ENCODE measurements at places on chromosomes 12 and 14.

DNA sequence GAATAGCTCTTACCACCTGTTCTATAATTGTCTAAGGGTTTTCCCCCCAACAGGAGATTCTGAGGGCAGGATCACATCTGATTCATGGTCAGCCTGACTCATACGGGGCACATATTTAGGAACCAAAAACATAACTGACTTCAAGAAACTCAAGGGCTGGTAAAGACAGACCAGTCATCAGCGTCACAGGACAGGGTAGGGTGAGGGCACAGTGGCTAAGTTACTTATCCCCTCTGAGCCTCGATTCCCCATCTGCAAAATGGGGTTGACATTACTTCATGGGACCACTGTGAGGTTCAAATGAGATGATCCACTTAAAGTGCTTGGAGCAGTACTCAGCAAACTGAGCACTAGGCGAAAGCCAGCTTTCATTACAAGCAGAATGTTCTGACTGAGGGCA is 606 bp downstream of the CINP start:
- no peak for DNase-seq

DNA sequence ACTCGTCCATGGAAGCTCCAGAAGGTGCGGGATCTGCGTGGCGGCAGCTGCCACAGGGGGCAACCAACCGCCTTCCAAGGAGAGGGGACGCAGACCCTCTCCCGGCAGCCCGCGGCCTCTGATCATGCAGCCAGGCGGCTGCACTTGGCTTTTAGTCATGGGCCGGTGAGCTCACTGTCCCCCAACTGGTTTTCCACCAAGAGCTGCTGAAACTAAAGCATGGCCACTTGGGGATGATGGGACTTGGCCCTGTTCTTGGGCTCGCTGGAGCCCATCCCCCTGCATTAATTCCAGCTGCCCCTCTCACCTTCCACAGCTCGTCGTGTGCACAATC is 39.1 kb downstream of the CCDC85C start:
- DNase-seq = no peak

DNA sequence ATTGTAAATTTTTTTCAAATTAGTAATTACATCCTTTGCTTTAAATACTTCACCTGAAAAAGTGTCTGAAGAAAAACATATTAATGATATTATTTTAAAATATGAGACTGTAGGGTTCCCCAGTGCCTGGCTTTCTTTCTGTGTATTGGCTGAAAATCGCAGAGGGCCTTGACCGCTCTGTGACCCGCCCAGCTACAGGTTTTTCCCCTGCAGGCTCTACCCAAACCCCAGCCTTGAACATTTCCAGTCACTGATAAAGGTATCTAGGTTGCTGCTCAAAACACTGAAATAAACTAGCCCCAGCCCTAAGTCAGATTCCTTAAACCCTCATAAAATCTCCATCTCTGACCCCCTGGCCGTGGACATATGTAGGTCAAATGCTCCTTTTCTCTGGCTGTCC is 11.9 kb downstream of the KLRG1 start:
- no peak for DNase-seq

GRCh38 chr12:43758247-43758727 is 303 bp downstream of the PUS7L start:
- DNase-seq = no peak

GRCh38 chr12:122421821-122422729 is at the start of gene CLIP1:
CLIP1 (minus strand) TSS chr12:122422669; CDS start chr12:122380452, 42,217 bp downstream.
- no peak for DNase-seq

- no peak for DNase-seq
These were observed 1.5 kb downstream of the VRTN start for GRCh38 chr14:74349757-74350156.

GRCh38 chr12:62128175-62128975 is 131.8 kb upstream of the USP15 start:
- no peak for DNase-seq

DNA sequence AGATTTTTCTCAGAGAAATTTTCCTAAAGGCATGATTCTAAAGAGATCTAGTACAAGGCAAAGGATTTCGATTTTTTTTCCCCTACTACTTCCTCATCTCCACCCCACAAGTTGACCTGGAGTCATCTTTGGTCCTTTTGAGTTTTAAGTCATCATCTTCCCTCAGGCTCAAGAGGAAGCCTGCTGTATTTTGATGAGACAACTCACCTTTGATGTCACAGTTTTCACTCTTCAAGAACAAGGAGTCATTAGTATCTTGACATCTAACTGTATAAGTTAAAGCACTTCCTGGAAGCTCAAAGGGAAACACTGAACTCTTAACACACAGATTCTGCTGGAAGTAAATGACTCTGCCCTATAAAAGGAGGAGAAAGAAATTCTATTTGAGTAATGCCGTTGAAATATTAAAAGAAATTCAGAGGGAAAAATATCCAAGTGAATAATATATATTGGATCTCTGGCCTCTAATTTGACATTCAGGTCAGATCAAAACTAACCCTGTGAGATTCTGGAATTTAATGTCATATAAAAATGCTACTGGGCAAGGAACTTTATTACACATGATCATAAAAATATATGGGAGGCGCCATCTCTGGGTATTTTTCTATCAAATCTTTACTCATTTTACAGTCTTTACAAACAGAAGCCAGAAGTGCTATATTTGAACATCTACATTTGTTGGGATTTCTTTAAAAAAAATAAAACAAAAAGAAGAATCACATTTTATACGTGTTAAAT is 435.0 kb downstream of the NRXN3 start:
- no peak for DNase-seq

GRCh38 chr12:127268706-127269425 is 998.1 kb upstream of the TMEM132C start:
- no peak for DNase-seq

- no peak for DNase-seq
These were observed 583.7 kb upstream of the USP15 start for GRCh38 chr12:61676520-61676919.

DNA sequence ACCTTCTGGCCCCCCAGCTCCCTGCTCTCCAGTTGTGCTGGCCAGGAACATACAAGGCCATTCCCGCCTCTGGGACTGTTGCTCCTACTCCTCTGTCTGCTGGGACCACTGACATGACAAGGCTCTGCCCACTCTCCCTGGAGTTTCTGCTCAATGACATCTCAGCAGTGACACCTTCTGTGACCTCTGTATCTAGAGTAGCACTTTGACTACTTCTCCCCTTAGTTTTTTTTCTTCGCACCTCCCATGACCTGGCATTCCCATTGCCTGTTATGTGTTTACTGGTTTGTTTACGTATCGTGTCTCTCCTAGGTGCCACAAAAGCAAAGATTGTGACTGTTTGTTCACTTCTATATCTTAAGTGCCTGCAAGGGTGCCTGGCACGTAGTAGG is 40.1 kb upstream of the TMEM263 start:
- no peak for DNase-seq

DNA sequence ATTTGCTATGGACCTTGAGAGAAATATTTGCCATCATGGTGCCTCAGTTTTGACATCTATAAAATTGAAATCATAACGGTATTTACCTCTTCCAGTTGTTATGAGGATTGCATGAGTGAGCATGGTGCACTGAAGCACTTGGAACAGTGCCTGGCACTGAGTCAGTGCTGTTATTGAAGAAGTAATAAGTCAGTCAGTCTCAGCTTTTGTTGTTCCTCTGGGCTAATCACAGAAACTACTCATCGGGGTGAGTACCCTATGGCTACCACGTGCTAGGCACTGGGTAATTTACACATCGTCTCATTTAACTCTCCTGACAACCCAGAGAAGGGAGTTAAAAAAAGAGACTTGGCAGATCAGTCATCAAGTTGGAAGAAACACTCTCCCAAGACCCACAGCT is 159.5 kb upstream of the NRXN3 start:
- no peak for DNase-seq

DNA sequence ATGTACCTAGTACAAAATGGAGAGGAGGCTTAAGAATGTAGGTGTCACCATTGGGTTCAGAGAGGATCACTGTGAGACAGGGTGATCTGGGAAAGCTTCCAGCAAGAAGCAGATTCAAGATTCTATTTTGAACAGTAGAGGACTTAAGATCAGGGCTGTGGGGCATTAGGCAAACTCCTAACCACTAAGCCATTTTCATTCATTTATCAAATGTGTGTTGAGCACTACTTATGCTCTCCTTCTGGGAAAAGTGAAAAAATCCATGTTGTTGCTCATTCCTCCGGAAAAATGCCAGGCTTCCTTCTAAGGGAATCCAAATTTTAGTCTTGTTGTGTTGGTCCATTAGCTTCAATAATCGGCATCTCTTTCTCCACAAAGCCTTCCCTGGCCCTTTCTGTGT is 163.4 kb downstream of the NUAK1 start:
- no peak for DNase-seq

GRCh38 chr14:95040708-95041476 is 116.4 kb downstream of the DICER1 start:
- DNase-seq = no peak

DNA sequence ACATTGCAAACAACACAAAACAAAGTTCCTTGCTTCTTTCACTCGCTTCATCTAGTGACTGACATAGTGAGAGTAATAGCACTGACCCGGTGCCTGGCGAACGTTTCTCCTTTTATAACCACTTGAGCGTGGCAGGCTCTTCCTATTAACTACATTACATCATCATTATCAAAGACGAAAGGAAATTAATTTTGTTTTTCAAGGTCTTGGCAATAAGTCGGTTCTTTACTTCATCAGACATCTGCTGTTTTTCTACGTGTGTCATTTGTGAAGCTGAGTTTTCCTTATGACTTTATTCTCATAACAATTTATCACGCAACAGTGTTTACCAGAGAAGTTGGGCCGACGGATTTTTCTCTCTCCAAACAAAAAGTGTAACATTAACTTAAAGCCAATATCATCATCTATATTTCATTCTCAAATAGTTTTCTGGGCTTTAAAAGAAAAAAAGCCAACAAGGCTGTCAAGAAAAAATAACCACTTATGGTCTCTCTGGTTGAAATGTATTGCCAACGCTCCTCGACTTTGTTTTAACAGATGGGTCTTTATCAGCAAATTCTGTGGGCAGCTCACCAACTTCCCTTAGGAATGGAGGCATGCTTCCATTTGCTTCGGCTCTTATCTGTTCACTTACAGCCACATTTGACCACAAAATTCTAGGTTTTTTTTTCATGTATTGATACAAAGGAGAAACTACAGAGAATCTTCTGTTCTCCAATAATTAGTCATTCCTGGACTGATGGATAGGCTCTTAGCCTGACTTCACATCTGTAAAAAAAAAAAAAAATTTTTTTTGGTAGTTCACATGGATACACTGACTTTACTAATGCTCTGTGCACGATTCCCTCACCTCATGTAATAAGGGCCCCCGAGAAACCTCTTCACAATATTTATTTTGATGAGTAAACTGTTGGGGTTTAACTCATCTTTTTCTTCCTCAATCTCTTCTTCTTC is 97.1 kb upstream of the CDKN3 start:
- DNase-seq = no peak

- peak; percentile 82 for DNase-seq
These were observed 7.4 kb downstream of the ASCL1 start for GRCh38 chr12:102964872-102965271.

DNA sequence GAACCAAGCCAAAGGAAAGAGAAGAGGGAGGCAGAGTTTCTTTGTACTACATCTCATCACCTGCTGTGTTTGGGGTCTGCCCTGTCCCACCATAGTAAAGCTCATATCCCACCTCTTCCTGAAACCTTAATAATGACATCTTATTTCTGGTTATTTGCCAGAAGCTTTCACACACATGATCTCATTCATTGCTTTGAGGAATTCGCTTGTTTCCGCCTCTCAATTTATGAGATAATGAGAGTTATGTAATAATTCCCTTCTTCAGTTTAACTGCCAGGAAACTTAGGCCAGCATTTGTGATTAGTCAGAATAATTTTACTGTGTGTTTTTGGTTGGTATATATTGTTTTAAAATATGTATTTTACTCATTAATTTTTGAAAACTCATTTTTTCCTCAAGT is 205.2 kb downstream of the CACNA1C start:
- no peak for DNase-seq
